ENCODE measurements at places on chromosomes 1 and 21.

- no peak for DNase-seq
Observed at GRCh38 chr1:93255222-93256079, 74.9 kb downstream of the CCDC18 start.

- no peak for DNase-seq
Observed at GRCh38 chr1:8408151-8408839, 90.4 kb downstream of the SLC45A1 start.

DNA sequence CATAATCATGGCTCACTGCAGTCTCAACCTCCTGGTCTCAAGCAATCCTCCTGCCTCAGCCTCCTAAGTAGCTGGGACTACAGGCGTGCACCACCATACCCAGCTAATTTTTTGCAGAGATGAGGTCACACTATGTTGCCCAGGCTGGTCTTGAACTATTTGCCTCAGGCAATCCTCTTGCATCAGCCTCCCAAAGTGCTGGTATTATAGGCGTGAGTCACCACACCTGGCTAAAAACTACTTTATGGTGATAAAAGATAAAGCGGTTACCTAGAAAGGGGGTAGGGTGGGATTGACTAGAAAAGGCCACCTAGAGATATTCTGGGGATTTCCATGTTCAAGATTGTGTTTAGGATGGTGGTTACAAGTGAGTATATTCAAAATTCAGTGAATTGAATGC, 5.0 kb downstream of the TSTD1 start:
- DNase-seq = no peak

- DNase-seq = no peak
Observed at GRCh38 chr1:238951809-238952208, 434.6 kb upstream of the CHRM3 start.

GRCh38 chr1:228751360-228752098, 16.2 kb downstream of the RHOU start:
- no peak for DNase-seq
